H9 (cell line): ENCODE measurements at places on chromosomes 5 and 9. TPM values are rescaled to one million over a fixed set of nuclear protein-coding genes. Genes with fewer than 3 reads are reported as not detected.
A peak's percentile ranks its signal among the peaks of the same experiment; 100 is the strongest.

UGT3A2 gene
- total RNA-seq = 13.4 and 13.7 TPM in 2 replicates

- DNase-seq = no peak
Measured at GRCh38 chr9:18346745-18347144, 127.2 kb upstream of the ADAMTSL1 start.

DNA sequence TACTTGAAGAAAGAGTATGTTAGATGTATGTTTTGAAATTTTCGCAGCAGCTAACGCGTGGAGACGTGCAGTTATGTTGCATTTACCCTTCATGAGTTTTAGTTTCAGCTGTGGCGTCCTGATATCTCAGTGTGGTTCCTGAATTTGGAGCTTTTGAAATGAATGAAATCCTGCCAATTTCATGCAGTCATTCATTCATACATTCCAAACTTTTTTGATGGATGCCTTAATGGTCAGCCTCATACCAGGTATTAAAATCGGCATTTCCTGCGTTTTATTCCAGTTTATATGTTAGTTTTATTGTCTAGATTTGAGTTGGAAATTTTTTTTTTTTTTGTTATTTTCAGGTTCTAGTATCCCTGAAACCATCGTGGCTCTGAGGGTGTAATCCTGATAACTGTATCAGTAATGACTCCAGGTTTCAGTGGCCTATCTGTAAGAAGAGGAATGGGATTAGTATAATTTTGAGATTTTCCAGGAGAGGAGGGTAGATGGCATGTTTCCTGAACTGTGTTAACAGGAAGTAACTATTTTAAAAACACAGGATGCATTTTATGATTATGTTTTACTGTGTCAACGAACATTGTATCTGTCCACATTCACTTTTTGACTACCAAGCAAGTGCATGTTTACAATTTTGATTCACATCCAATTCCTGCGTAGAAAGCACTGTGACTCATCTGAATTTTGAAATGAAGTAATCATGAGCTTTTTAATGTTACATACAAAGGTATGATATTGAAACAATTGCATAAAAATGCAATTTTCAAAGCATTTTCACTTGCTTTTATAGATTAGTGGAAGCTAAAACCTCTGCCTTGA lies 1.0 kb downstream of the FOCAD start:
- DNase-seq = no peak

- no peak for DNase-seq
Measured at GRCh38 chr5:33338336-33339110, 102.2 kb upstream of the TARS1 start.

GRCh38 chr5:2651116-2651515 lies 100.4 kb downstream of the IRX2 start:
- DNase-seq = no peak

FOXD4L6 gene
- 0.13 TPM in 1 of 2 replicates, not detected in the other for total RNA-seq

DNA sequence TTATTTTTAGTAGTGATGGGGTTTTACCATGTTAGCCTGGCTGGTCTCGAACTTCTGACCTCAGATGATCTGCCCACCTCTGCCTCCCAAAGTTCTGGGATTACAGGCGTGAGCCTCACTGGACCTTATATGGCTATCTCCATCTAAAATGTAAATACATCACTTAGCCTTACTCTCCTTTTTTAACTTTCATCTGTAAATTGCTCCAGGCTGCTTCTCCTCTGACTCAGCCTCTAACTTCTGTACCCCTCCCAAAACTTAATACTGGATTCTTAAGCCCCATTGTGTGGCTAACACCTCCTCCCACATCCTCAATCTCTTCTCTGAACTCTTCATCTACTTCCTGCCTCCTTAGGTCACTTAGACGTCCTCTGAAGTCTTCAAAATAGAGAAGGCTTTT lies 4.0 kb downstream of the SNX30 start:
- DNase-seq = no peak

DNA sequence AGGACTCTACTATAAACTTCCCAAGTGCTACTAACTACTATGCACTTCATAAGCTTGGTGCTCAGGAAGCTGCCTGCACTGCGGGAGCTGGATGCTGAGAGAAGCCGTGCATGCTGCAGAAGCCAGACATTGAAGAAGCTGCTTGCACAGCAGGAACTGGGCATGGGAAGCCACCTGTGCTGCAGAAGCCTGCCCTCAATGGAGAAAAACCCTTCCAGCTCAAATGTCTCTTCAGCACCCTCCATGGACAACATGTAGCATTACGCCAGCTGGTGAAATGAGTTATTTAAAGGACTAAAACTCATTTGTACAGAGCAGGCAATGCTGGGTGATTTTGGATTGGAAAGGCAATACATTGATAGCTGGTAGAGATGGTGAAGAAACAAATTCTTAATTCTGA lies 247.2 kb downstream of the KIF4B start:
- peak; percentile 72 for DNase-seq

SHC3 gene
- total RNA-seq = 1.3 and 1.8 TPM in 2 replicates

- no peak for DNase-seq
Measured at GRCh38 chr9:2109069-2109650, 94.0 kb downstream of the SMARCA2 start.

DNA sequence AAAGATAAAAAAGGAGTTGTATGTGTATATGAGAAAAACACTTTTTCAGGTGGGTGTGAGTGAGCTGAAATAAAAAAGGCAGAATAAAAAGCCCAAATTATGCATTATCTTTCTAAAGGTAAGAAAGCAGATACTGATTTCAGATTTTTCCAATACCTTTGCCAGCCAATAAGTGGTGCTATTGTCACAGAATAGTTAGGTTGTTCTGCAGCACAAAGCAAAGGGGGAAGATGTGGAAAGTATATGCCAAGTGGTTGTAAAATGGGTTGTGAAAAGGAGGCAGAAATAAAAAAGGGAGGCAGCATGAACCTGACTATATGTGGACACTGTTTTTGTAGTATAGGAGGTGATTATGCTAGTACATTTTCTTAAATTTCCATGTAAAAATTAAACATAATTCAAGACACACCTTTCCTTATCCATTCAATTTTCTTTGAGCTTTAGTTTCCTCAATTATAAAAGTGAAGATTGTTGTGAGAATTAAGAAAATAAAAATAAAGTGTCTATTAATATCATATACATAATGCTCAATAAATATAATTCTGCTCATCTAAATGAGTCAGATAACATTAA lies 106.7 kb downstream of the SMIM15 start:
- DNase-seq = no peak
